ENCODE measurements at places on chromosomes 3 and 15.

DNA sequence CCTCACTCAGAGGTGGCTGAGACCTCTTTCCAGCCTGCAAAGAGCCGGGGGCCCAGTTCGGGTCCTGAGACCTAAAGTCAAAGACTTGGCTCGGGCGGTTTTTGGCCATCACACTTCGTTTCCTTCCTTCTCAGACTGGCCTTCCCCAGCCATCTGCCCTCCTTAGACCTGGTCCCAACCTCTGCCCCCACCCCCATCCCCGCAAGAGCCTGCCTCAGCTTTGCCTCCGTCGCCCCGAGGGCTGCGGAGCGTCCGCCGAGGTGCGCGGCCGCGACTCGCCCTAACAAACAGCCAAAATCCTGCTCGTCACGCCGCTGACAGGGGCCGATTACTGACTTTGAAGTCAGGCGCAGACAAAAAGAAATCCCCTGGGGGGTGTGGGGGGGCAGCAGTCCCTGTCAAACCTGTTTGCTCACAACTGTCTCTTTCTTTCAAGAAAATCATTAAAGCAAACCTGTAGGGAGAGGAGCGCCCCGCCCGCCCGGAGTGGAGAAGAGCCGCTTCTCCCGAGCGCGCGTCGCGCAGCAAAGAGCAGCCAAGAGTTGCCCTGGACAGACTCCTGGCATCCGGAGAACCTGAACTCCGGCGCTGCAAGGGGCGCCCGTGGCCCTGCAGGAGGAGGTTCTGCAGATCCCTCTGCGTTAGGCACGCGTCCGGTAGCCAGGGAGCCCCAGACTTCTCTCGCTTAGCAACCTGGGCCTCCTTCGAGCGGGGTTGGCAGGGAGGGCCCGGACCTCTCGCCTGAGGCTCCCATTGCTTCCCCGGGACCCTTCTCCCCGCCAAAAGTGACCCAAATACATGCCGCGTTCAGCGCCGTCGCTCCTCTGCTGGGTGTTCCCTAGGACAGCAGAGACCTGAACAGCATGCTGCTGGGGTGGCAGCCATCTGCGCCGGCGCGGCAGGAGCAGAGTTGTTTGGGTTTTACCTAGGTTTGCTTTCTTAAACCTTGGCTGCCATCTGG, 4.5 kb downstream of the SOX14 start:
- no peak for DNase-seq

DNA sequence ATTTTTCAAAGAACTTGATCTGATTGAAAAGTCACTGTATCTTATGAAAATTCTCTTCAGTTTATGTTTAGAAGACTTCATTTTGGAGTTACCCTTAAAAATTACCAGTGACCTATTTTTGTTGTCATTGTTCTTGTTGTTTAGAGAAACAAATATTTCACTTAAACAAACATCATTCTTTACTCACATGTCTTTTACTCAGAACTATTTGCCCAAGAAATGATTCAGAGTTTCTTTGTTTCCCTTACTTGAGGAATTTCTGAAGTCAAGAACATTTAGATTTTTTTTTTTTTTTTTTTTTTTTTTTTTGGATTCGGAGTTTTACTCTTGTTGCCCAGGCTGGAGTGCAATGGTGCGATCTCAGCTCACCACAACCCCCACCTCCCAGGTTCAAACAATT, 259.6 kb upstream of the UBE2E1 start:
- no peak for DNase-seq

DNA sequence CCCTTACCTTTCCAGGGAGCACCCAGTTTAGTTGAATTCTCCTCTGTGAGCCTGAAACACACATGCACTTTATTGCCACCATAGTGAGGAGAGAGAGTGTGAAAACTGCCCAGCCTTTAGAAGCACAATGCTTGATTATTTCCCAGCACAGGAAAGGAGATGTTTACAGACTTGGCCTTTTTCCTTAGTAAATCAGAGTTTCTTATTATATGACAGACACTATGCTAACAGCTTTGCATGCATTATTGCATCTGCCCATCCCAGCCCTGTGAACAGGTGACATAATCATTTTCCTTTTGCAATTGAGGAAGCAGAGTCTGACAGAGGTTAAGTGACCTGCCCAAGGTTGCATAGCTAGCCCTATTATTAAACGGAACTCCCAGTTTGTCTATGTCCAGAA, 36.5 kb downstream of the CAPN3 start:
- DNase-seq: no peak

- no peak for DNase-seq
Observed at GRCh38 chr15:35279811-35280210, 194.7 kb upstream of the NANOGP8 start.

DNA sequence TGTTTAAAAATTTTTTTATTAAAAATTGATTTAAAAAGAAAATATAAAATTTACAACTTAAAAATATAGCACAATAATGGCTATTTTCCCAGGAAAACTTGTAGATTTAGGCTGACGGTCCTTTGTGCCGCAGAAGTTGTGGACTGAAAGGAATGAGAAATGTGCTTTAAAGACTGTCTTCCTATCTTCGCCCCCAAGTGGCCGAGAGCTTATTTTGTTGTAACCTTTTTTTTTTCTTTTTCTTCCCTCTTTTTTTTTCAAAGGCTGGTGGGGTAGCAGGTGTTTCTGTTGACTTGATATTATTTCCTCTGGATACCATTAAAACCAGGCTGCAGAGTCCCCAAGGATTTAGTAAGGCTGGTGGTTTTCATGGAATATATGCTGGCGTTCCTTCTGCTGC, 15.5 kb downstream of the SLC25A26 start:
- no peak for DNase-seq

Data from activated CD4-positive, alpha-beta memory T cell treated with anti-CD3 and anti-CD28 coated beads, Interleukin-2, amount 10 ng/mL, durations not matched to agents 7 days and 5 days (primary cell).